Lung (tissue), 17 donors: ENCODE measurements at places on chromosomes 3 and 15. TPM values are rescaled to one million over a fixed set of nuclear protein-coding genes. Genes with fewer than 3 reads are reported as not detected.

DNA sequence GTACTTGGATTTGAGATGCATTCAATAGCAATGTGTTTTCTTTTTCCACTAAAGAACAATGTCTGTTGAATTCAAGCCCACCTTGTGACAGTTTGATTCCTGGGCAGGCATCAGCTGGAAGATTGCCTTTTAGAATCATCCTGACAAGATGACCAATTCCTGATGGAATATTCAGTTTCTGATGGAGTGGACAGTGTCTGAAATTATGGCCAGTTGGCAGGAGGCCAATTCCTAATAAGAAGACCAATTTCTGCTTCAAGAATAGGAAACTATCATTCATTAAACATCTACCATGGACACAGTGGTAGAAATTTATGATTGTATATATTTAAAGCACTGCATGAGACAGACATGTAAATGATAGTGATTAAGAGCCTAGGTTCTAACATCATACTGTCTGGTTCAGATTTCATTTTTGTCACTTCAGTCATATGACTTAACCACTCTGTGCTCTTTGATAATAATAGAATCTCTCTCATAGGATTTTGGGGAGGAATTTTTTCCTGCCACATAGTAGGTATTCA lies 133.6 kb downstream of the CLSTN2 start:
- H3K27me3 ChIP-seq = no peaks in the 10 kb centered on the region
- no peak overlapping the region for H3K4me3 ChIP-seq
- no peaks in the 10 kb centered on the region for H3K4me1 ChIP-seq
- no peak for DNase-seq
- no peaks in the 10 kb centered on the region for H3K36me3 ChIP-seq
- no peak overlapping the region for H3K27ac ChIP-seq

DNA sequence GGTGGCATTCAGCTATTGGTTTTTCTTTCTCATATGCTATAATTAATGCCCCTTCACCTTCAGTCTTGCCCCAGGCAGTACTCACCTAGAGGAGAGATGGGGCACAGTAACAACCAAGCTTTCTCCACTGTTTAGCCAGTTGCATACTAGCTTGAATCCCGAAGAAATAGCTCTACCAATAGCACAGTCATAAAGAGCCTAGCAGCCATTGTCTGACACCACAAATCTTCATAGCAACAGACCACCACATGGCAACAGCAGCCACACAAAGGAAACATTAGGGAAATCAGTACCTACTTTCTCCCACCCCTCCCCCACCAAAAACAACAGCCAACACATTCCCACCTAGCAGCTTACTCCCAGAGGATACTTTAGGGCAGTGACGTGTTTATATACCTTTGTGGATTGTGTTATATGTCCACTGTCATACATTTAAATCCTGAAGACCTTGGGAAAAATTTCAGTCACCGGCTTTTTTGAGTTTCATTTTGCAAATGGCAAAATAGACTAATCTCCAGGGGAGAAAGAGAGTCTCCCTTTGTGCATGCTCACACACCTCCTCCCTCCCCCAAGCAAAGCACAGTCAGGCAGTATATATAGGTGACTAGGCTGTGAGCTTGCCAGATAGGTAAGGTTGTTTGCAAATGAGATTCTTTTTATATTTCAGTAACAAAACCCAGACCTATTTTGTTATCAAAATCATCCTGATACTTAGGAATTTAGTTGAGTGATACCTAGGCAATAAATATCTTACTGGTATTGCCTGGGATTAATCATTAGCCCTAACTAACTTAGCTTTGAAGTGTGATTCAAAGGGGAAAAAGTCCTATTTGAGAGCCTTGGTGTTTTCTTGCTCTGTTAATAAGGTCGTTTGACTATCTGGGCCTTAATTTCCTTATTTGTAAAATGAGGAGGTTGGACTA lies 140.6 kb downstream of the RBPMS2 start:
- H3K27ac ChIP-seq = peak overlapping the region; percentile 52
- peaks cover 6% of the 10 kb centered on the region for H3K4me1 ChIP-seq
- H3K27me3 ChIP-seq = no peaks in the 10 kb centered on the region
- peak; percentile 78 for DNase-seq

DNA sequence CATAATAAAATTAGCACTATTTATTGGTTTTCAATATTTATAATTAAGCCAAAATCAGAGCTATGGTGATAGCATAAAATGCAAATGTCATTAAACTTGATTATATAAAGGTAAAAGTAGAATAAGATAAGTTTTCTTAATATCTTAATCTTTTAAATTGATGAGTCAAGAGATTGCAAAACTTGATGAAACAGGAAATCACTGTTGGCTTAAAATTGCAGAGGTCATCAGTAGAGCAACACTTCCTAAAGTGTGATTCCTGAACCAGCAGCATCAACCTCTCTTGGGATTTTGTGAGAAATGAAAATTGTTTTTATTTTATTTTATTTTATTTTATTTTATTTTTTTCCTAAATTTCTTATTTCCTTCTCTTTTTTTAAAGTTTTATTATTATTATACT lies 226.4 kb upstream of the CTDSPL start:
- no peak overlapping the region for H3K4me3 ChIP-seq
- H3K4me1 ChIP-seq = no peaks in the 10 kb centered on the region
- H3K36me3 ChIP-seq = peaks cover 6% of the 10 kb centered on the region

The TMEM207 gene
- total RNA-seq = not detected

GRCh38 chr15:33656168-33656567 lies 312.1 kb upstream of the CHRM5 start:
- DNase-seq = no peak
- H3K27me3 ChIP-seq = no peaks in the 10 kb centered on the region
- H3K4me1 ChIP-seq = no peaks in the 10 kb centered on the region
- H3K4me3 ChIP-seq = no peak overlapping the region
- H3K27ac ChIP-seq = no peak overlapping the region

DNA sequence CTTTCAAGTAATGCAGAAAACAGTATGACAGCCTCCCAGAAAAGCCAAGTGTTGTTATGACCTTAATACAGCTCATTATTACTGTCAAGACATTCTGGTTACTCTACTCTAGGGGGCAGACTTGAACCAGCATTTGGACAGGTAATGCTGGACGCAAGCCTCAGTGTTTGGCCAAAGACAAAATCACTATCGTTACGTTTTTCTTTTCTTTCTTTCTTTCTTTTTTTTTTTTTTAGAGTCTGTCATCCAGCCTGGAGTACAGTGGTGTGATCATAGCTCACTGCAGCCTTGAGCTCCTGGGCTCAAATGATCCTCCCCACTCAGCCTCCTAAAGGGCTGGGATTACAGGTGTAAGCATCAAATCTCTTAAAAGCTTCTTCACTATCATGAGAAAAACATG lies 29.4 kb upstream of the TMEM45A start:
- no peak overlapping the region for H3K4me3 ChIP-seq
- H3K27ac ChIP-seq = no peak overlapping the region
- no peaks in the 10 kb centered on the region for H3K4me1 ChIP-seq
- no peaks in the 10 kb centered on the region for H3K27me3 ChIP-seq
- no peaks in the 10 kb centered on the region for H3K36me3 ChIP-seq

The TTLL13 gene
- total RNA-seq = 0.34 TPM

The OSBPL10 gene
- 21.1 TPM for total RNA-seq

DNA sequence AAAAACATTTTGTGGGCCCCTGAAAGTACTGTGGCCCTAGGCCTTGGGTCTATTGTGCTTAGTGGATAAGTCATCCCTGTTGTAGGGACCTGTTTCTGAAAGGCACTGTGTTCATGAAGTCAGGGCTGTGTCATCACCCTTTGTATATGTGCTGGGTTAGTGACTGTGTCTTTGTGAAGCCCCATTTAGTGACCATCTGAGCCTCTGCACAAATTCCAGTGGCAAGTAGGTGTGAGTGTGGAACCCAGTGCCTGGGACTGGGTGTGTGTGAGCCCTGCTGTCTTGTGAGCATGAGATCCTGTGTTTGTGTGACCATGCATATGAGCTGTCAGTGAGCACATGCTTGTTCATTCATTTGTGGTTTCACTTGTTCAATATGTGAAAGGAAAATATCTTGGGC lies 1.2 kb upstream of the HYAL1 start:
- peaks cover 16% of the 10 kb centered on the region for H3K4me1 ChIP-seq
- no peaks in the 10 kb centered on the region for H3K27me3 ChIP-seq
- H3K36me3 ChIP-seq = peaks cover 6% of the 10 kb centered on the region

GRCh38 chr3:105997800-105998526 lies 129.2 kb upstream of the CBLB start:
- H3K27ac ChIP-seq = peak overlapping the region; percentile 76
- no peaks in the 10 kb centered on the region for H3K36me3 ChIP-seq
- H3K4me1 ChIP-seq = no peaks in the 10 kb centered on the region

GRCh38 chr15:60916679-60917460 lies 312.2 kb downstream of the RORA start:
- no peaks in the 10 kb centered on the region for H3K27me3 ChIP-seq
- no peak overlapping the region for H3K27ac ChIP-seq
- peak; percentile 91 for DNase-seq
- no peaks in the 10 kb centered on the region for H3K36me3 ChIP-seq

GRCh38 chr3:192851821-192852372 lies 65.8 kb downstream of the MB21D2 start:
- no peak overlapping the region for H3K4me3 ChIP-seq
- H3K27me3 ChIP-seq = no peaks in the 10 kb centered on the region
- DNase-seq = peak; percentile 50
- H3K27ac ChIP-seq = no peak overlapping the region

DNA sequence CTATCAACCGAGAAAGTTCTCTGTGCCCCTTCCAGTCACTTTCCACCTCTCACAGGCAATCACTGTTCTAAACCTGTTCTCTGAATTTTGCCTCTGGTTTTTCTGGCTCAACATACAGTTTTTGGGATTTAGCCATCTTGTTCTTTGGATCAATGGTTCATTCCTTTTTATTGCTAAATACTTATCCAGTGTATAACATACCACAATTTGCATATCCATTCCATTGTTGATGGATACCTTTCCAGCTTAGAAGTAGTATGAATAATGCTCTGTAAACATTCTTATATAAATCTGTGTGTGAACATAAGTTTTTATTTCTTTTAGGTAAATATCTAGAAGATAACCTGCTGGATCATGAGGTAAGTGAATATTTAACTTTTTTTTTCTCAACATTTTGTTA lies 87.8 kb upstream of the FNDC3B start:
- peaks cover 3% of the 10 kb centered on the region for H3K4me1 ChIP-seq
- H3K4me3 ChIP-seq = no peak overlapping the region
- DNase-seq = no peak
- no peaks in the 10 kb centered on the region for H3K36me3 ChIP-seq

DNA sequence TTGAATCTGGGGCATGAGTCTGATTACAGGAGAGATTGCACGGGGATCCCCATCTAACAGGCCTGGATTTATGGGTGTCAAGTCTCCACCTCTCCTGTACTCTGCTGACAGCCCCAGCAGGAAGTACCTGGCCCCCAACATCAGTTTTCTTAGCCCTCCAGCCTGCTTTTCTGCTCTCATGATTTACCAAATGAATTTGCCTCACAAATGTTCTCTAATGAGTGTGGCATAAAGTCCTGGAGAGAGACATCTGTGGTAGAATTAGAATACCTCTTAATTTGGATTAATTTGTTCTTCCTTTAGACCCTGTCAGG lies 60.1 kb downstream of the FNDC3B start:
- H3K4me3 ChIP-seq = no peak overlapping the region
- H3K27me3 ChIP-seq = no peaks in the 10 kb centered on the region
- no peaks in the 10 kb centered on the region for H3K36me3 ChIP-seq
- no peak overlapping the region for H3K27ac ChIP-seq
- DNase-seq = no peak

GRCh38 chr3:58082047-58082446 lies 73.8 kb downstream of the FLNB start:
- DNase-seq = peak; percentile 22
- H3K27me3 ChIP-seq = no peaks in the 10 kb centered on the region
- H3K36me3 ChIP-seq = peaks cover 12% of the 10 kb centered on the region
- no peak overlapping the region for H3K4me3 ChIP-seq
- no peaks in the 10 kb centered on the region for H3K4me1 ChIP-seq
- no peak overlapping the region for H3K27ac ChIP-seq

The MAP4 gene
- 203 TPM for total RNA-seq

GRCh38 chr3:159913712-159914414 lies 74.8 kb upstream of the IL12A start:
- no peaks in the 10 kb centered on the region for H3K4me1 ChIP-seq
- no peak for DNase-seq
- no peak overlapping the region for H3K27ac ChIP-seq
- H3K36me3 ChIP-seq = no peaks in the 10 kb centered on the region

The ESYT3 gene
- total RNA-seq = 38.3 TPM

DNA sequence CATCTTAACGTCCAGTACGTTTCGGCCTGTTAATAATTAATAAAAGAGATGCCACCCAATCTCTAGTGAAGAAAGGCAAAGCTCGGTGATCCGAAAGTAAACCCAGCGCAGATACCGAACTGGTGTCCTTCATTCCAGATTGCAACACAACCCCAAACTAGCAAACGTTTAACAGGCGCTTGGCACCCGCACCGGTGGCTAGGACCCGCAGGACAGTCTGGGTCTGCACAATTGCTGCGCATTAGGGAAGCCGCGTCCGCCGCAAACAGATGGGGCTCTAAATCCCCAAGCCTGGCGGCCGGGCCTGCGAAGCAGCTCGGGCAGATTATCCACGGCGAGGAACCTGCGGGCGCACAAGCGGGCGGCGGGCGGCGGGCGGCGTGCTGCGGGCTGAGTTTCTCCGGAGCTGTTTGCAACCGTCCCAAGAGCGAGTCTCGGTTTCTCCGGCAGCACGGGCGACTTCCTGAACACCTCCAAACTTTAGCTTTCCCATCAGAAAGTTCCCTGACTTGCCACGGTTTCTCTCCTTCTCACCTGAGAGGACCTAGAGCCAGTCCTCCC lies 112.1 kb upstream of the ICE2 start:
- H3K36me3 ChIP-seq = no peaks in the 10 kb centered on the region
- H3K27me3 ChIP-seq = no peaks in the 10 kb centered on the region
- peak; percentile 58 for DNase-seq
- H3K4me3 ChIP-seq = peak overlapping the region; percentile 87

The CYP1A2 gene
- total RNA-seq = not detected

The NEK10 gene
- total RNA-seq = 60.3 TPM

The ERICH6 gene
- not detected for total RNA-seq

GRCh38 chr3:64763980-64764379 lies 76.2 kb upstream of the ADAMTS9 start:
- DNase-seq = no peak
- H3K4me3 ChIP-seq = no peak overlapping the region
- H3K27me3 ChIP-seq = no peaks in the 10 kb centered on the region
- peaks cover 12% of the 10 kb centered on the region for H3K4me1 ChIP-seq
